ENCODE measurements at places on chromosomes 5 and 9.

- no peak for DNase-seq
These were observed 207.7 kb downstream of the PIK3R1 start for GRCh38 chr5:68423154-68423811.

DNA sequence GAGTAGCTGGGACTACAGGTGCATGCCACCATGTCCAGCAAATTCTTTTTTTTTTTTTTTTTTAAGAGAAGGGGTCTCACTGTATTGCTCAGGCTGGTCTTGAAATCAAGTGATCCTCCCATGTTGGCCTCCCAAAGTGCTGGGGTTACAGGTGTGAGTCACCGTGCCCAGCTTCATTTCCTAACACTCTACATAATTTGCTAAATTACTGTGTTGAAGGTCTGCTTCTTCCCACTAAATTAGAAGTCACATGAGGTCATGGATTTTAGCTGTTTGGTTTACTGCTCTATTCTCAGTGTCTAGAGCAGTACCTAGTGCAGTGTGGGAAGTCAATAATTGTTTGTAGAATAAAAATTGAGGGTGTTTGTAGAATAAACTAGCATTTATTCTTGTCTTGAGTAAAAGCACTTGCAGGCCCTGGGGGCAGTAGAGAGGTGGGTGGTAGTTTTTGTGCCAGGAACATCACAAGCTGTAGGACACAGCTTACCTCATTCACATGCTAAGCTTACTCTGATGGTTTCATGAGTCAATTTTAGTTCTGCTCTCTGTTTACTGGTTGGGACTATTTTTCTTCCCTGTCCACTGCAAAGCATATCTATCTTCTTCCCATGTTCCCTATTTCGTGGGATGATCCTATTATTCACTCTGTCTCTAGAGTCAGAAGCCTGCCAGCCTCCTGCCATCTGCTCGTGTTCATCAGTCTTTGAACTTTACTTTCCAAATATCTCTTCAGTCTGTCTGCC is 7.0 kb downstream of the TEX48 start:
- no peak for DNase-seq

DNA sequence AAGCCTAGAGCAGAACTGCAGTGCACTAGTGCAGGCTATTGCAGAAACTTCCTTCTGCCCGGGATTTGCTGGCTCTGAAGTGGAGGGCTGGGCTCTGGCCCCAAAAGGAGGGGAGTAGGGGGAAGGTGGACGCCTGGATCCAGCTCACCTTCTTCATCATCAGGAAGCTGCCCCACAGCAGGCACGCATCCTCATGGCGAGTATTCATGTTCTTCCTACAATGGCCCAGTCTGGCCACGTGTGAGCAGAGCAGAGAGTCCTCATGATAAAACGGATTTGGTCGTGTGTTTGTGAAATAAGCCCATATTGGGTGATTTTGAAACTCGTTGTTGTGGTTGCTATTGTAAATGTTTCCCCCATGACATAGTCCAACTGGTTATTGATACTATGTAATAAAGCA is 8.2 kb upstream of the GLIPR2 start:
- no peak for DNase-seq

GRCh38 chr5:107542831-107543231 is 127.9 kb downstream of the EFNA5 start:
- DNase-seq, result no peak

DNA sequence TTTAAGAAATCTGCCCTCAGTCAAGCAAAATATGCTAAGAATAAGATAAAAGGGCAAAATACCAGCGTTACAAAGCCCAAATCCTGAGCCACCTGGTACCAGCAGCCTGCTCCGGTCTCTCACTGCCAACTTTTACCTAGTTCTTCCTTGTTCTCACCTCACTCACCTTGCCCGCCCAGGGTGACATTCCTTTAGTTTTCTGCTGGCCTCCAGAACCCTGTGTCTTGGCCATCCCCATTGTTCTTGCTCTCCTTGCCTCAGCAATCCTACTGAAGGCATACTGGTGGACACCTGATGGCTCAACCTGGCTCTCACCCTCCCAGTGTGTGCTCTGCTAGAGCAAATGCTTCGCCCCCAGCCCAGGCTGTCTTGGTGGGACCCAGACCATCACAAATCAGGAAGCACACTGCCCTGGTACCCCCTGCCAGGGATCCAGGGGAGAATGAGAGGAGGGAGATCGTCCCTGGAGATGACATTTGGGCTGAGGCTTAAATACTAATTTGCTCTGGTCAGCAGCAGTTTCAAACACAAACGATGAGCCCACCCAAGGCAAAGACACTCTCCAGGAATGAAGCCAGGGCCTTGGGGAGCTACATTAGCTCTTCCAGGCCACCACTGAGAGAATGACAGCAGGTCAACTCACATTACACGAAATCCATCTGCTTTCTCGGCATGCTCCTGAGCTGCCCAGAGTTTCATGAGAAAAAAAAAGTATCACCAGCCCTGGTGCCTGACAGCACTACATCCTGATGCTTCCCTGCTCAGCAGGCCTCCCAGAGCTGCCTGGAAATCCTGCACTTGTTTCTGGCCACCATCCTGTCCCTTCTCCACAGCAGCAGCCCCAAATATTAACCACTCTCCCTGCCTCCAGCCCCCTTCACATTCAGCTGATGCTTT is 12.2 kb upstream of the SEPTIN8 start:
- no peak for DNase-seq

GRCh38 chr9:97930972-97931371 is 7.0 kb downstream of the HEMGN start:
- DNase-seq, result no peak

DNA sequence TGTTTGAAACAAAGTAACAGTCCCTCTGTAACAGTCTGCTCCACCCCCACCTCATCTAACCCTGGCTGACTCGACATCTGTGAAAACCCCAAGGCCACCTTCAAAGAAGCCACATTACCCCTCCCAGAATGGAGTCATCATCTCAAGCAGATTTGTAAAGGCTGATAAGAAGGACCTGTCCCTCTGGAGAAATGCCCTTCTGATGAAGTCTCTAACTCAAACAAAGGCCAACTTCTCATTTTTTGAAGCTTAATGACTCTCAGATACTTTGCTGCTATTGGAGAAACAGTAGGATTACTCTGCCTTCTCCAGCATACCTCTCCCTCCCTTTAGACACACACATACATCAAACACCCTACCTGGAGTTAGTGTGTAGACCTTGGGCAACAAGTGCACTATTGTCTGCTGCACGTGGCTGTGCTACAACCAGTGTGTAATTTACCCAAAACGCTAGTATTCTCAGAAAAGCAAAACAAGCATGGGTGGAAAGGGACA is 5.3 kb upstream of the SUSD1 start:
- DNase-seq, result peak; percentile 87

DNA sequence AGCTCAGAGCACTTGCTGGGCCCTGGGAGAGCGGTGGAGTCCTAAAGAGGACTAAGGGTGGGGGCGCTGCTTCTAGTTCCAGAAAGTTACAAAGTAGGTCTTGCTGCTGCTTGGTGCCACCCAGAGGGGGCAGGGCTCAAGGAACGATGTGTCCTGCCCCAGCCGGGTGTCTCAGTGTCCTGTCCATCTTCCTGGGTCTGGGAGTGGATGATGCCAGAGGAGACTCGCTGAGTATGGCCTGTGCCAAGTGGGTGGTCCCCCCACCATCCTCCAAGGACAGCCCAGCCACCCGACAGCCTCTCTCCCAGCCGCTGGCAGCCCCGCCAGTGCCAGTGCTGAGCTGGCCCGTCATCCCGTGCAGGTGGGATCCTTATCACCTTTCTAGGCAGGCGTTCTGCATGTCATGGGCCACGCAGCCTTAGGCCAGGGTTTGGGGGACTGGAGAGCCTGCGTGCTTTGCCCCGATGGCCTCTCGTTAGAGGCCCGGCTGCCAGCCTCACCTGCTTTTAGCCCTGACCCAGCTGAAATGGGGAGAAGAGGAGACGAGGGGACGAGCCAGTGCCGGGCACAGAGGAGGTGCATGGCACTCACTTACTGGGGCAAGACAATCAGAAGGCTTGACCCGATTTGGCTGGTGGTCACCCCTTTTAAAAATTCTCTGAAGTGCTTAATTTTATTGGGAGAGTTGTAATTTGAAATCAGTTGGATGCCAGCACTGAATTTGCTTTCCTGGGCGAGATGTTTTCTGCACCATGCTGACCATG is 5.6 kb downstream of the WNK2 start:
- DNase-seq, result no peak

DNA sequence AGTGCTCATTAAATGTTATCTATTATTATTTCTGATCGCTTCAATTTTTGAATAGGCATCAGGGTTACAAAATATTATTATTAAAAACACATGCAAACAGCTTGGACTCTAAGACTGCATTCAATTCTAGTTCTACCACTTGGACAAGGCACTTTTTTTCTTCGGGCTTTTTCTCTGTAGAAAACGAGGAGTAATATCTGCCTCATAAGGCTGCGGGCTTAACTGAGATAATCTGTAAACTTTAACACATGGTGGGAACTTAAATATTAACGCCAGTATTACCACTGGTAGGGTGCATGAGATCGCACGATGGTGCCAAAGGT is 511 bp upstream of the SPDL1 start:
- no peak for DNase-seq

DNA sequence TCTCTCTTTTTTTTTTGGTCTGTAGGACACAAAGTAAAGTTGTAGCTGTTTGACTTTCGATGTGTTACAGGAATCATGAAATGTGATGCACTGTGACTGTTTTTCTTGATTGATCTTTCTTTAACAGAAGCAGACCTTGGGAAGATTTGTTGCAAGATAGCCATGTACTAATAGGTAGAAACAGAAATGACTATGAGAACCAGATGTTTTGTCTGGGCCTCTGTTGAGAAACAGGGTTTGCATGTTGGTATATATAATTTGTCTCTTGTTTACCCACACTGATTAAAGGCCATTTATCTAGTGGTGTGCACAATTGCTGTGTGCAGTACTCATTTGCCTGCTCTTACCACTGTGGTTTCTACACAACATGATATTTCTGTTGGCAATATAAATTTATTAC is 125.1 kb downstream of the HACD4 start:
- DNase-seq, result no peak

- no peak for DNase-seq
These were observed 144.1 kb upstream of the ST8SIA4 start for GRCh38 chr5:101047181-101047580.

GRCh38 chr5:84535281-84535680 is 150.6 kb upstream of the EDIL3 start:
- DNase-seq, result no peak

DNA sequence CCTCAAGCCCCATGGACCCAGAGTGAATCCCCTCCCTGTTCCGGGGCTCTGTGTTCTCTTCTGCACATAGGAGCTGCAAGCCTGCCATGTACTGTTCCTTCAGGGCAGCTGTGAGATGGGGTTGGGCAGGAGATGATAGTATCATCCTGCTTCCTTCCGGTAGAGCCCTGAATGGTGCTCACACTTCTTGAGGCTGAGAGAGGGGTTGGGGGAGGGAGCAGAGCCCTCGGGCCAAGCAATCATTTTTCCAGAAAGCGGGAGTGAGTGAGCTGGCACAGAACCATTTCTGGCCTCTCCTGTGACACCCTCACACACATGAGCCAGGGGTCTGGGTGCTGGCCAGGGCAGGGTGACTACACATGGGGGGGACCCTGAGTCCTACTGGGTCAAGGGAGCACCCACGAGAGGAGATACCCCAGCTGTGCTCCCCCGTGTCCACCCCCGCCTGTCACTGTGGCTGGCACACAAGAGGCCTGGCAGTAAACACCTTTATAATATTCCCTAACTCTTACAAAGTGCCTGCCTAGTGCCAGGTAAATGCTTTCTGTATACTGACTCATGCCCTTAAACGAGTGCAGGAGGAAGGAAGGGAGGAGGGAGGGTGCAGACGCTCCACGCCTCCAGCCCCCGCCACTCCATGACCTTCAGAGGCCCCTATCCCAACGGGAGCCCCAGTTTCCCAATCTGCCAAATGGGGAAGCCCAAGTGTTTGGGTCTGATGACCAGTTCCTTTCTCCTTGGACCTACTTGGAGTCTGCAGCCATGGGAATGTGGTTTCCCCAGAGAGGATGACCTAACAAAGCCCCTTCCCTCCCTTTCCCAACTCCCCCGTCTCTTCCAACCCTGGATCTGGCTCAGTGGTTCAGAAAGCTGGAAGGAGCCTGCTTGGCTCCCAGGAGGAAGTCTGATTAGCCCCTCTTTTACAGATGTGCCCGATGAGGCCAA is 15.5 kb downstream of the AKNA start:
- DNase-seq, result peak; percentile 77

- DNase-seq, result peak; percentile 30
These were observed 858 bp upstream of the SOWAHA start for GRCh38 chr5:132812123-132812765.

DNA sequence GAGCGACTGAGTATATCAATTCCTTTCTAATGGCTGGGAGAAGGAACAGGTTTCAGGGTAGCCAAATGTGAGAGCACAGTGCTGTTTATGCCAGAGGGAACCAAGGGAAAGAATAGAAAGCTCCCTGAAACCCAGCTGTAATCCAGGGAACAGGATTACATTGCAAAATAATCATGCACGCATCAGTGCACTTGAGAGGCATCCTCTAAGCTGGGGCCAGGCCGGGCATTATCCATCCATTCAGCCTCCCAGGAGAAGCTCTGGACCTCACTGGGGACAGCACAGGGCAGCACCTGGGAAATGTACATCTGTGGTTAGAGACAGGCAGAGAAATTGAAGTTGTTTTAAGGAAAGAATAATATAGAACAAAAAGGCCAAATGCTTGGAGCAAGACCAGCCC is 72.7 kb downstream of the MTRR start:
- DNase-seq, result no peak

GRCh38 chr5:74056107-74056788 is 430.3 kb downstream of the ARHGEF28 start:
- no peak for DNase-seq

DNA sequence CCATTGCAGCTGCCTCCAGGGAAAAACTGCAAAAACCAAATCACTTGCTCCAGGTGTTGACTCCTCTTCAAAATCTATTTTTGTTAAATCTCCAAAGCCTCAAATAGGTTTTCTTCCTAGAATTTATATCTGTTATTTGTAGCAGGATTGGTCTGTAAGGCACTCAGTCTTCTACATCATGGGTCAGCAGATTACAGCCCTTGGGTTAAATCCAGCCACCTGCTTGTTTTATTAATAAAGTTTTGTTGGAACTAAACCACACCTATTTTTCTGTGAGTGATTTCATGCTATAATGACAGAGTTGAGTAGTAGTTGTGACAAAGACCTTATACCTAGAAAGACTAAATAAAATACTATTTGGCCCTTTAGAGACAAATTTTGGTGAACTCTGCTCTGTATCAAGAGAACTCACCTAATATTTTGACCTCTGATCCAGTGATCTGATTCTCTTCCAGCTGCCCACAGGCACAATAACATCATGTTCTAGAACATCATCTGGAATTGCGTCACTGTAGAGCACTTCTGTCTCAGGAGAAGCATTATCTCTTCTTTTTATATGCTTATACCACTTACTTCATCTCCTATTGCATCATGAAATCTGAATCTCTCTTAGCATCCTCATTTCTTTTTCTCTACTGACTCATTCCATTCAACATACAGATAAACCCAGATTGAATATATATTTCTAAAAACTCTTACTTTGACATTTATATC is 130.1 kb downstream of the RPS23 start:
- no peak for DNase-seq

DNA sequence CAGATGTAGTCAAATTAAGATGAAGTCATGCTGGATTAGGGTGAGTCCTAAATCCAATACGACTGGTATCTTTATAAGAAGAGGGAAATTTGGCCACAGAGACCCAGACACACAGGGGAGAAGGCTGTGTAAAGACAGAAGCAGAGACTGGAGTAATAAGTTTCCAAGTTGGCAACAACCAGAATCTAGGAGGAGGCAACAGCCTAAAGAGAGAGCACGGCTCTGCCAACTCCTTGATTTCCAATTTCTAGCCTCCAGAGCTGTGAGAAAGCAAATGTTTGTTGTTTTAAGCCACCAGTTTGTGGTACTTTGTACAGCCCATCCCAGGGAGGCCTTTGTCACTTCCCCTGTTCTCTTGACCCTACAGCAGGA is 74.4 kb downstream of the ATG10 start:
- no peak for DNase-seq

GRCh38 chr5:91495699-91496098 is 112.6 kb upstream of the ARRDC3 start:
- DNase-seq, result no peak
